Esophagus muscularis mucosa (tissue), 4 donors: ENCODE measurements at places on chromosomes 3 and 15. TPM values are rescaled to one million over a fixed set of nuclear protein-coding genes. Genes with fewer than 3 reads are reported as not detected.

GRCh38 chr3:73273341-73273740 is 211.9 kb downstream of the EBLN2 start:
- DNase-seq = no peak
- H3K27me3 ChIP-seq = no peaks in the 10 kb centered on the region
- no peak overlapping the region for H3K4me3 ChIP-seq
- H3K27ac ChIP-seq = no peak overlapping the region
- no peaks in the 10 kb centered on the region for H3K4me1 ChIP-seq

- no peaks in the 10 kb centered on the region for H3K36me3 ChIP-seq
- no peaks in the 10 kb centered on the region for H3K4me1 ChIP-seq
- no peaks in the 10 kb centered on the region for H3K27me3 ChIP-seq
- no peak for DNase-seq
- no peak overlapping the region for H3K4me3 ChIP-seq
Measured at GRCh38 chr15:49406352-49407118, 16.5 kb upstream of the FGF7 start.

- peak within 1 kb of the TSS; percentile 50 for H3K4me3 ChIP-seq
- no peak for DNase-seq
- no peaks in the 10 kb centered on the region for H3K27me3 ChIP-seq
- H3K27ac ChIP-seq = peak within 1 kb of the TSS; percentile 71
Measured at GRCh38 chr15:49423021-49423420, at the start of gene FGF7. TSS of gene FGF7 (plus strand) at chr15:49423242. CDS start at chr15:49424298, 1,056 bp downstream.

PLA2G4D gene
- total RNA-seq = not detected

ZCWPW2 gene
- 1.2 TPM for total RNA-seq

DNA sequence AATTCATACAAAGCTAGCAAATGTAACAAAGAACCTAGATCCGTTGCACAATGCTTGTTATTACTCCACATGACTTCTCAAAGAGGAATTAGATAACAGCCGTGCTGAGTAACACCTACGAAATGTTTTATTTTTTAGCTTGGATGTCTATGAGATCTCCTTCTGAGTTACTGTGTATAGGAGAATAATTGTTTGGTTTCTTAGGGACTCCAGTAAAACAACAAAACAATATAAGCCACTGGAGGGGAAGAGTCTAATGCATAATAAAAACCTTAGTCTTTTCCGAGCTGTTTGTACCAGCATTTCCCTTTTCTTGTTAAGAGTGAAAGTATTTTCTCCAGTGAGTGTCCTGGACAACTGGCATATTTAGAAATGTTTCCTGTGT is 15.6 kb downstream of the SNAP23 start:
- no peak overlapping the region for H3K4me3 ChIP-seq
- peak overlapping the region; percentile 46 for H3K27ac ChIP-seq
- H3K36me3 ChIP-seq = peaks cover 28% of the 10 kb centered on the region
- no peaks in the 10 kb centered on the region for H3K27me3 ChIP-seq
- no peak for DNase-seq
- peaks cover 20% of the 10 kb centered on the region for H3K4me1 ChIP-seq

GPR15 gene
- total RNA-seq = not detected

DNA sequence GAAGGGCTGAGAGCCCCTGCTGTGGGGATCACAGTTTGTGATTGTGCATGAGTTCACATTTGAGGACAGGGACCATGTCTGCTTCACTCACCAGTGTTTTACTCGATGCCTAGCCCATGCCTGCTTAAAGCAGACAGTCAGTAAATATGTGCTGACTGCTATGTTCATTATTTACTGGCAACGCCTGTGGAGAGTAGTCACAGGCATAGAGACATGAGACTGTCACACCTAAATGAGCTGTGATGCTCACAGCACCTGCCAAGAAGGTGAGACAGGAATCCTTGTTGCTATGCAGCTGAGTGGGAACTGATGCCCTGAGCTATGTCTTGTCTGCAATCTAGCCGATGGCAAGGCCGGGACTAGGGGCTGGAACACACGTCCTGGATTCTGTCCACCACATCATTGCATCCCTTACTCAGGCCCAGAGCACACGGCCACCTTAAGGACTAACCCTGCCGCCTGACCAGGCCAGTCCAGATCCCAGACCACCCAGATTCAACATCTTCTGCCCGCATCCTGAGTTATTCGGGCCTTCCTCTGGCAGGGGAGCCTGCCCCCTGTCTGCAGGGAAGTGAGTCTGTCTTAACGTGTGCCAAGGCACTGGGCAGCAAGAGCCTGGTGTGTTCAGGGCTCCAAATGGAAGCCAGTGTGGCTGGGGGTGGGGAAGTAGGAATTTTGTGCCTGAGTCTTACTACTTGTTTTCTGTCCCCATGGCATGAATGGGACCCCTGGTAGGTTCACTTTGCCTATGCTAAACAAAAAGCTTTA is 44.8 kb downstream of the FGD5 start:
- peak overlapping the region; percentile 48 for H3K27ac ChIP-seq
- H3K36me3 ChIP-seq = no peaks in the 10 kb centered on the region
- H3K27me3 ChIP-seq = no peaks in the 10 kb centered on the region
- H3K4me3 ChIP-seq = no peak overlapping the region
- no peak for DNase-seq
- H3K4me1 ChIP-seq = peaks cover 25% of the 10 kb centered on the region

DNA sequence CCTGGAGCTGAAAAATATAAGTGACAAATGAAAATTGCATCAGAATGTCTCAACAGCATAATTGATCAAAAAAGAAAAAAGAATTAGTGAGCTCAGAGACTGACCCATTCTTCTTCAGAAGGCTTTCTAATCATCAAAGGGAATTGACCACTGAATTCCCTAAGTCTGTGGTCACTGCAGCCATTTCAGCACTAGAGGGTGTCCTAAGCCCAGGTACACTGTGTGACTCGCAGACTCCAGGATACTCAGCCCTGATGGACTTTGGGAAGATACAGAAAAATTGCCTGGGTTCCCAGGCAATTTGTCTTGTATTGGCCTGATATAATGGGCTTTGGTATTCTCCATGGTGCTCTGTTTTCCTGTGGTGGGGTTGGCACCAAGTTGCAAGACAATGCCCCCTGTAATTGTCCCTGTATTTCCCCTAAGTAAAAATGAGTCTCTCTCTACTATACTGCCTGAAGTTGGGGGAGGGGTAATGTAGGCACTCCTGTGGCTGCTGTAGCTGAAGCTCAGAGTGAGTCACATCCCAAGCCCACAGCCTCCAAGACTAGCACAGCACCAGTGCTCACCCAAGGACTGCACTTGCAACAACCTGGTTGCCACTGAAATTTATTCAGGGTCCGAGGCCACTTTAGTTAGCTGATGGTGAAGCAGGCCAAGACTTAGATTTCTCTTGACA is 256.0 kb upstream of the STAC start:
- H3K36me3 ChIP-seq = no peaks in the 10 kb centered on the region
- DNase-seq = no peak
- H3K27ac ChIP-seq = no peak overlapping the region
- H3K4me1 ChIP-seq = no peaks in the 10 kb centered on the region
- H3K27me3 ChIP-seq = no peaks in the 10 kb centered on the region

GRCh38 chr3:13785351-13785750 is 94.5 kb downstream of the WNT7A start:
- no peak overlapping the region for H3K27ac ChIP-seq
- no peaks in the 10 kb centered on the region for H3K4me1 ChIP-seq
- H3K36me3 ChIP-seq = no peaks in the 10 kb centered on the region
- no peaks in the 10 kb centered on the region for H3K27me3 ChIP-seq
- H3K4me3 ChIP-seq = no peak overlapping the region
- no peak for DNase-seq

- no peak for DNase-seq
- H3K27ac ChIP-seq = no peak overlapping the region
- peaks cover 17% of the 10 kb centered on the region for H3K36me3 ChIP-seq
- H3K4me1 ChIP-seq = peaks cover 2% of the 10 kb centered on the region
Measured at GRCh38 chr3:195877136-195877715, 31.1 kb downstream of the TNK2 start.

- H3K4me1 ChIP-seq = peaks cover 21% of the 10 kb centered on the region
- H3K36me3 ChIP-seq = peaks cover 59% of the 10 kb centered on the region
- H3K4me3 ChIP-seq = no peak overlapping the region
- H3K27me3 ChIP-seq = no peaks in the 10 kb centered on the region
- no peak for DNase-seq
Measured at GRCh38 chr3:128624526-128625138, 26.0 kb downstream of the RPN1 start.

UBE2E2 gene
- total RNA-seq = 58.1 TPM

- no peaks in the 10 kb centered on the region for H3K36me3 ChIP-seq
- no peak overlapping the region for H3K27ac ChIP-seq
- no peak for DNase-seq
- H3K27me3 ChIP-seq = no peaks in the 10 kb centered on the region
- peaks cover 11% of the 10 kb centered on the region for H3K4me1 ChIP-seq
Measured at GRCh38 chr15:31260646-31261265, 65.9 kb upstream of the KLF13 start.

DNA sequence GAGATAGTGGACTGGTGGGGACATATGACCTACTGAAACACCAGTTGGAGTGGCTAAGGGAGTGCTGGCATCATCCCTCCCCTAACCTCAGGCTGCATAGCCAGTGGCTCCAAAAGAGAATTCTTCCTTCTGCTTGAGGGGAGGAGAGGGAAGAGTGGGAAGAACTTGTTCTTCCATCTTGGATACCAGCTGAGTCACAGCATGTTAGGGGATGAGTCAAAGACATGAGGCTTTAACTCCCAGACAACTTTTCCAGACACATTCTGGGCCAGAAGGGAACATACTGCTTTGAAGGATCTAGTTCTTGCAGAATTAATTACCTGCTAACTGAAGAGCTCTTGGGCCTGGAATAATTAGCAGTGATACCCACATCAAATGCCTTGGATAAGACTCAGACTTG is 36.8 kb upstream of the PEX5L start:
- H3K4me3 ChIP-seq = no peak overlapping the region
- DNase-seq = no peak

GRCh38 chr3:187359798-187360486 is 8.2 kb upstream of the RTP4 start:
- DNase-seq = no peak
- no peak overlapping the region for H3K4me3 ChIP-seq
- H3K27me3 ChIP-seq = no peaks in the 10 kb centered on the region
- H3K36me3 ChIP-seq = no peaks in the 10 kb centered on the region

GRCh38 chr3:44055951-44056350 is 185.7 kb upstream of the TOPAZ1 start:
- no peaks in the 10 kb centered on the region for H3K36me3 ChIP-seq
- no peaks in the 10 kb centered on the region for H3K27me3 ChIP-seq
- H3K27ac ChIP-seq = no peak overlapping the region
- DNase-seq = no peak
- H3K4me1 ChIP-seq = no peaks in the 10 kb centered on the region

REC114 gene
- not detected for total RNA-seq

DNA sequence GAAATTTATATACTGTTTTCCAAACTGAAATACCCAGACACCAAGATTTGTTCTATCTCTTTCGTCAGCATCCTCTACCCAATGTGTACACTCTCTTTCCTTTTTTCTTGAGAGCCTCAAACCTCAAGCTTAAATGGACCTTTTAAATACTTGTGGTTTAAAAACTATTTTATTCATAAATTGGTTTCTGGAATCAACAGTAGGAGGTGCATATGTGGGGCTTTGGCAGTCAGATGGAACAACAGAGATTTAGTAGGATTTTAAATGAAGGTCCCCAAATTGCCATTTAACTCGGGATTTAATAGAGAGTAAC is 33.2 kb downstream of the ANXA2 start:
- H3K27me3 ChIP-seq = no peaks in the 10 kb centered on the region
- no peak overlapping the region for H3K4me3 ChIP-seq
- no peak overlapping the region for H3K27ac ChIP-seq
- H3K36me3 ChIP-seq = peaks cover 17% of the 10 kb centered on the region

DNA sequence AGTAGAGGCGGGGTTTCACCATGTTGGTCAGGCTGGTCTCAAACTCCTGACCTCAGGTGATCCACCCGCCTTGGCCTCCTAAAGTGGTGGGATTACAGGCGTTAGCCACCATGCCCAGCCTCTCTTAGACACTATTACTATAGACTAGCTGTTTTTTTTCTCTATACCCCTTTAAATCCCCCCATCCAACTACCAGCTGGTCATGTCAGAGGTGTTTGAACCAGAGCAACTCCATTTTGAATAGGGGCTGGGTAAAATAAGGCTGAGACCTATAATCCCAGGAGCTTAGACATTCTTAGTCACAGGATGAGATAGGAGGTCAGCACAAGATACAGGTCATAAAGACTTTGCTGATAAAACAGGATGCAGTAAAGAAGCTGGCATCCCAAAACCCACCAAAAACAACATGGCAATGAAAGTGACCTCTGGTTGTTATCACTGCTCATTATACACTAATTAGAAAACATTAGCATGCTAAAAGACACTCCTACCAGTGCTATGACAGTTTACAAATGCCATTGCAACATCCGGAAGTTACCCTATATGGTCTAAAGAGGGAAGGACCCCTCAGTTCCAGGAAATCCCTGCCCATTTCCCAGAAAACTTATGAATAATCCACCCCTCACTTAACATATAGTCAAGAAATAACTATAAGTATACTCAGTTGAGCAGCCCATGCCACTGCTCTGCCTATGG is 57.8 kb upstream of the GPD1L start:
- H3K4me3 ChIP-seq = no peak overlapping the region
- no peaks in the 10 kb centered on the region for H3K27me3 ChIP-seq
- H3K27ac ChIP-seq = no peak overlapping the region
- H3K4me1 ChIP-seq = peaks cover 18% of the 10 kb centered on the region
- no peaks in the 10 kb centered on the region for H3K36me3 ChIP-seq

MAGEL2 gene
- 0.26 TPM for total RNA-seq

- no peaks in the 10 kb centered on the region for H3K4me1 ChIP-seq
- no peaks in the 10 kb centered on the region for H3K27me3 ChIP-seq
- H3K27ac ChIP-seq = no peak overlapping the region
- H3K4me3 ChIP-seq = no peak overlapping the region
- H3K36me3 ChIP-seq = no peaks in the 10 kb centered on the region
Measured at GRCh38 chr3:74599564-74599963, 14.9 kb downstream of the CNTN3 start.

- no peaks in the 10 kb centered on the region for H3K4me1 ChIP-seq
- no peak for DNase-seq
- H3K4me3 ChIP-seq = no peak overlapping the region
- H3K27me3 ChIP-seq = no peaks in the 10 kb centered on the region
Measured at GRCh38 chr15:66043264-66043663, 174.0 kb downstream of the RAB11A start.

GRCh38 chr3:36591959-36592358 is 172.4 kb downstream of the DCLK3 start:
- DNase-seq = no peak
- H3K27ac ChIP-seq = no peak overlapping the region
- no peak overlapping the region for H3K4me3 ChIP-seq
- H3K36me3 ChIP-seq = no peaks in the 10 kb centered on the region
- no peaks in the 10 kb centered on the region for H3K27me3 ChIP-seq
- H3K4me1 ChIP-seq = no peaks in the 10 kb centered on the region

SLC38A3 gene
- total RNA-seq = not detected

SKIL gene
- total RNA-seq = 34.7 TPM
